Heart right ventricle (tissue), 16 donors: ENCODE measurements at places on chromosomes 7 and 10. TPM values are rescaled to one million over a fixed set of nuclear protein-coding genes. Genes with fewer than 3 reads are reported as not detected.

FGL2 gene
- 16.6 TPM for total RNA-seq

- DNase-seq: no peak
Measured at GRCh38 chr7:142414135-142414534, 156.3 kb upstream of the PRSS58 start.

ERVW-1 gene
- total RNA-seq: not detected

- DNase-seq: no peak
Measured at GRCh38 chr7:29204491-29205272, 10.1 kb downstream of the CHN2 start.

- no peak for DNase-seq
Measured at GRCh38 chr7:142248166-142249160, 9.4 kb downstream of the PRSS58 start.

DNA sequence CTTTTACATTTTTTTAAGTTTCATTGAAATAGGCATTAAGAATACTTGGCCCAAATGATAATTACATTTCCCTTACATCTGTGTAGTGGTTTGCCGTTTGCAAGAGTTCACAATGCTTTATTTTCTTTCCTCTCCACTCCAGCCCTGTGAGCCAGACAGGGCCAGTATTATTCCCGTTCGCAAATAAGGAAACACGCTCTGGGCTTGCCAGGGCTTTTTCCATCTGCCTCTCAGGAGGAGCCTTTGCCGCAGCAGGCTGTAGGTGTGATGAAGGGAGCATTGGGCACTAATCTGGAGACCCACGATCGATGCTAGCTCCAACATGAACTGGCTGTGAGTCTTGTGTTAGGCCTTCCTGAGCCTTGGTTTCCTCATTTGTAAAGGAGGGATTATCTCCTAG is 154.4 kb downstream of the GALNT17 start:
- DNase-seq: peak; percentile 35

JAKMIP3 gene
- 2.0 TPM for total RNA-seq

- peak; percentile 76 for DNase-seq
Measured at GRCh38 chr10:26697163-26697921, at the start of gene PDSS1. TSS of gene PDSS1 (plus strand) at chr10:26697701. CDS start at chr10:26697712, 11 bp downstream.

DNA sequence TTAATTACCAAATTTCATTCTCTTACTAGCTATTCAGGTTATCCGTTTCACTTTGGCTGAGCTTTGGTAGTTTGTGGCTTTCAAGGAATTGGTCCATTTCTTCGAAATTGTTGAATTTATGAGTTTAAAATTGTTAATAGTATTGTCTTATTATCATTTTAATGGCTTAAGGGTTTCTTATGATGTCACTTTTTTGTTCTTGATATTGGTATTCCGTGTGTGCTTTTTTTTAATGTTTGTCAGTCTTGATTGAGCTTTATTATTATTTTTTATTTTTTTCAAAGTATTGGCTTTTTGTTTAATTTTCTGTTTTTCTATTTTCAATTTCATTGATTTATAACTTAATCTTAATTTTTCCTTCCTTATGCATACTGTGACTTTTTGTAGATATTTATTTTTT is 25.9 kb downstream of the FRG2B start:
- no peak for DNase-seq

PON1 gene
- not detected for total RNA-seq

DNA sequence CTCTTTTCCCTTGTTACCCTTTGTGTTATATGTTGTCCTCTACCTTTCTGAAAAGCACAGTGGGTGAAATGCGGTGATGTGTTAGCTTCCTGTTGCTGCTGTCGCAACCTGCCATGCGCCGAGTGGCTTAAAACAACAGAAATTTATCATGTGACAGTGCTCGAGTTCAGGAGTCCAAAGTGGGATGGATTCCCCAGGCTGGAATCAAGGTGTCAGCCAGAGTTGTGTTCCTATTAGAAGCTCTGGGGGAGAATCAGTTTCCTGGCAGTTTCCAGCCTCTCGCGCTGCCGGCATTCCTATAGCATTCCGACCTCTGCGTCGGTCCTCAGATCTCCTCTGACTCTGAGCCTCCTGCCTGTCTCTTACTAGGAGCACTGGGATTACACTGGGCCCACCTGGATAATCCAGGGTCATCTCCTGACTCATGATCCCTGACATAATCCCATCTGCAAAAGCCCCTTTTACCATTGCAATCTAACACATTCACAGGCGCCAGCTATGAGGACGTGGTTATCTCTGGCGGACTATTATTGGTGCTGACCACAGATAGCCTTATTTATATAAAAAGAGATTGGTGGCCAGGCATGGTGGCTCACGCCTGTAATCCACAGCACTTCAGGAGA is 207.5 kb downstream of the CUX1 start:
- peak; percentile 19 for DNase-seq

- no peak for DNase-seq
Measured at GRCh38 chr10:91596825-91597196, 36.1 kb downstream of the PPP1R3C start.

KAZALD1 gene
- 5.9 TPM for total RNA-seq

OR13A1 gene
- total RNA-seq: not detected

DNA sequence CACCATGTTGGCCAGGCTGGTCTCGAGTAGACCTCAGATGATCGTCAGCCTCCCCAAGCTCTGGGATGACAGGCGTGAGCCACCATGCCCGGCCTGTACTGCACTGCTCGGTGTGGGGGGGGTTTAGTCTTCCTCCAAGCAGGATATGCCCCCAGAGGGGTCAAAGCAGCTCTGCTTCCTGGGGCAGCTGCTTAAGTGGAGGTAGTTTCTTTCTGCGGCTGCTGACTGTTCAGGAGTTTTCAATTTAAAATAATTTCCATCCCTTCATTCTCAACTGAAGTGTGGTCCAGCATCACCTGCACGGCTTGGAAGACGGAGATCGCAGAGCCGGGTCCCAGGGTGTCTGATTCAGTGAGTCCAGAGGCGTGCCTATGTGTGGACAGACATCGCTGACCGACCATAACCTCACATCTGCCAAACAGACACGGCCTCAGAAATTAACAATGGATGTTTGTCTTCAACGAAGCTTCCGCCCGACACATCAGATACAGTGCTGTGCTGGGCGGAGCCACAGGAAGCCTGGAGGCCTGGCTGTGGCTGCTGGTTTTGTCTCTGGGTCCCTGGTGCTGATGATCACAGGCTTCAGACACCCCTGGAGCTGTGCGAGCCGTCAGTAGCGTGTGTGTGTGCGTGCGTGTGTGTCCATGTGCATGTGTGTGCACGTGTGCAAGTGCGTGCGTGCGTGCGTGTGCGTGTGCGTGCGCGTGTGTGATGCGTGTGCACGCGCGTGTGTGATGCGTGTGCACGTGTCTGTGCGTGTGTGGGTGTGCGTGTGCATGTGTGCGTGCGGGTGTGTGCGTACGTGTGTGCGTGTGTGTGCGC is 226.5 kb upstream of the PITRM1 start:
- DNase-seq: peak; percentile 45

DNA sequence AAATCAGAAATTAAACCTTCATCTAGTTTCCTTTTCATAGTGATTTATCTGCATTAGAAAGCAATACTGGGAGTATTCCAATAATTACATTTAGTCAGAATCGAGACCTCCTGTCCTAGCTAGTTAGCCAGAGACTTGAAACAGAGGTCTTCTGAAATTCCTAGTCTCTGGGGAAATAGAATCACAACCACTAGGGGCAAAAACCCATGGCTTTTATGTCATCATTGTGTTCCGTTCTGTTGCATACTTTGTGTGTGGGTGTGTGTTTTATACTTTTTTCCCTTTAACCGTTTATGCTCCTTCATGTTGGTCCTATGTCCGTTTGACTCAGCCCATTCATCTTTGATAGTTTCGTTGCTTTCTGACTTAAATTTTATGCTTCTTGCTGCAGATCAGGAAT is 79.8 kb downstream of the RALA start:
- DNase-seq: no peak

PLPP4 gene
- not detected for total RNA-seq

- peak; percentile 57 for DNase-seq
Measured at GRCh38 chr7:47465191-47465590, 116.7 kb downstream of the TNS3 start.

GCK gene
- 1.7 TPM for total RNA-seq

DNA sequence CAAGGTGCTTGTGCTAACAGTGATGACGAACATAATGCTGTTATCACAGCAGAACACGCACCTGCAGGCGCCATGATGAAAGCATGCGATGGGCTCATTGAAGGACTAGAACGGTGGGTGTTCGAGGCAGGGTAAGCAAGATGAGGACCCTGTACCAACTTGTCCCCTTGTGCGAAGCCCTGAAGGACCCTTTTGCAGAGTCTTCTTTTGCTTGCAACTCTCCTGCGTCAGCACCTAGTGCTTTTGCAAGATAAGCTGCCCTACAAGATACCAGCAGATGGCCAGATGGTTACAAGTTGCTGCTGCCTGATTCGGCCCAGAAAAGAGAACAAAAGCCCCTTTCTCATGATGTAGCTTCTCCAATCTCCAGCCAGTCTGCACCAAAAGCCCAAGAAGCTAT is 4.2 kb upstream of the IL15RA start:
- no peak for DNase-seq

DNA sequence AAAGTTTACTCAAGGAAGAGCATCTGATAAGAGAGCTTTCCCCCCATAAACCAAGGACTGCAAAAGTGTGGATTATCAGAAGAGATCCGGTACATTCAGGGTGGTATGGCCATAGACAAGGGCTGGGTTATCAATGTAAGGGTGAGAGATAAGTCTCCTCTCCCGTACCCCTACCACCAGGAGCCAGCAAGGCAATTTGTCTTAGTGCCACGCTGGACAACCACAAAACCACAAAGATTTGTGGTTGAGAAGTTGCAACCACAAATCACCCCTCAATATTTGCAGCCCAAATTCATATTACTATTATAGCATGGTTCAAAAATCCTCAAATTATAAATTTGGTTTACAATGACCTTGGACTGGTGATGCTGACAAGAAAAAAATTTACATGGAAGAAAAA is 2.3 kb upstream of the ZSCAN25 start:
- DNase-seq: no peak

DNAJC30 gene
- total RNA-seq: 15.3 TPM

GRCh38 chr7:30841801-30842541 is 69.7 kb upstream of the AQP1 start:
- no peak for DNase-seq

- no peak for DNase-seq
Measured at GRCh38 chr7:69790977-69791724, 192.9 kb downstream of the AUTS2 start.

DNA sequence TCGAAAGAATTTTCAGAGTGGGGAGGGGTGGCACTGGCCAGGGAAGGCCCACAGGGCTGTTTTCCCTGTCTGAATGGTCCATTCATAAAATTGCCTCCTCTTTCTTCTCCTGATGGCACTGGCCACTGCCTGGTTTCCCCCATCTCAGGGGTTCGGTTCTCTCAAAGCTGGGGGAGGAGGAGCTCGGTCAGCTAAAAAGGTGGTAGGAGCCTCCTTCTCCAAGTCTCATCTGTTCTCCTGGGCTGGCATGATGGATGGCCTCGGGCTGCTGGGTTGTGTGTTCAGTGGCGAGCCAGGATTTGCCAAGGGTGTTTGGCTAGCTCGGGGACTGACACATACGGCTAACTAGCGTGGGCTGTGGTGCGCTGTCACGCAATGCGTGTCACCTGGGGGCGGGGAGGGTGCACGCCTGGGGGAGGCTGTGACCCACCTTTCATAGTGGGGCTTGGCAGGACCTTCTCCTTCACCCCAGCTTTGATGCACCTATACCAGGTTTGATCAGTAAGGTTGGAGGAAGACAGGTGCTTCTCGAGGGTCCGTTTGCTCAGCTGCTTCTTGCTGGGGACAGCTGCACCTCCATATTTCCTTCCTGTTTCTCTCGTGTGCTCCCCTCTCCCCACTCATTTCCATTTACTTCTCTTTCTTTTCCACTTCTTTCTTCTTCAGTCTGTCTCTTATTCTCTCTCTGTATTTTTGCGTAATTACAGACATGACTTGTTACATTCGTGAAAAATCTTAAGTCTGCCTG is 36.3 kb downstream of the RBM20 start:
- no peak for DNase-seq

AZGP1 gene
- total RNA-seq: 72.8 TPM

- no peak for DNase-seq
Measured at GRCh38 chr10:30606313-30606712, 23.2 kb downstream of the LYZL2 start.

MYO3A gene
- not detected for total RNA-seq

- no peak for DNase-seq
Measured at GRCh38 chr10:94077042-94077441, 83.3 kb downstream of the PLCE1 start.

NANOS1 gene
- 8.6 TPM for total RNA-seq

FFAR4 gene
- 0.12 TPM for total RNA-seq

DNA sequence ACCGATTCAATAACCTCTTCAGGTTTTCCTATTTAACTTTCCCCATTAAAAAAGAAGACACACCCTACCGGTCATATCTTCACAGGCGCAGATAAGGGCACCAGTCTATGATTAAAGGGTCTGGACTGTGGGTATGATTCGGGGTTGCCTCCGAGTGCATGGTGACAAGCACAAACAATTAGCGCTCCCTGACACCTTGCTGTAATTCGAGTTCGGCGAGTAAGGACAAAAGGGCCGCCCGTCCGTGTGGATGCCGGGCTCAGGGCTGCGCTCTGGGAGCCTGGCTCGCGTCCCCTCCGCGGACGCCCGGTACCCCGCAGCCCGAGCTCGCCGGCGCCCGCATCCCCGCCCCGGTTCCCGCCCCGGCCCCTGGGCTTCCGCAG is 111.9 kb upstream of the RHEB start:
- DNase-seq: no peak

ZKSCAN5 gene
- total RNA-seq: 7.4 TPM

- DNase-seq: no peak
Measured at GRCh38 chr10:45220931-45221330, 94.5 kb downstream of the OR13A1 start.

GRCh38 chr7:131015657-131015958 is 281.6 kb upstream of the KLF14 start:
- no peak for DNase-seq
